ENCODE measurements at places on chromosomes 1 and 21.
A peak's percentile ranks its signal among the peaks of the same experiment; 100 is the strongest.

- no peak for DNase-seq
Observed at GRCh38 chr1:118535901-118536300, 350.9 kb upstream of the SPAG17 start.

GRCh38 chr1:52592637-52593323 lies 9.4 kb upstream of the GPX7 start:
- no peak for DNase-seq

DNA sequence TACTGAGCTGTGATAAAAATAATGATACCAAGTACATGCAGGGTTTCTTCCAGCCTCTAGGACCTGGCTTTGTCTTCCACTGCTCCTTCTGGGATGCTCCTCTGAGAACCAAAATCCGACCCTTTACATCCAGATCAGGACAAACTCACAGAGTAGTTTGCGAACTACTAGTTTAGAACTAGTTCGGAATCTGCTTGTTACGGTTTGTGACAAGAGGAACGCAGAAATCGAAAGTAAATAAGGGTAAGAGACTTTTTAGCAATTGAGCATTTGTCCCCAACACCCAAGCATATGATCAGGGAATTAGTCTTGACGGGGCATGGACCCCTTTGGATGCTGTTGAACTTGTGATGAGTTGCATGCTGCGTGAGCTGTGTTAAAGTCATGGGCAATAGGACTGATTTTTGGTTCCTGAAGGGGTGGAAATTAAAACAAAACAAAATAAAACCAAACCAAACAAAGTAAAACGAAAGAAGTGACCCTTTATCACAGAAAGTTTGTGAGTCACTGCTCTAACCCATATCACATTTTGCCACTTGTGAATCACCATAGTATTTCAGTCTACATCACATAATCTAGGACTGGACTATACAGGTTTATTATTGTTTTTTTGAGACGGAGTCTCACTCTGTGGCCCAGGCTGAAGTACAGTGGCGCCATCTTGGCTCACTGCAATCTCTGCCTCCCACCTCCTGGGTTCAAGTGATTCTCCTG lies 35.7 kb upstream of the ERRFI1 start:
- DNase-seq: no peak

DNA sequence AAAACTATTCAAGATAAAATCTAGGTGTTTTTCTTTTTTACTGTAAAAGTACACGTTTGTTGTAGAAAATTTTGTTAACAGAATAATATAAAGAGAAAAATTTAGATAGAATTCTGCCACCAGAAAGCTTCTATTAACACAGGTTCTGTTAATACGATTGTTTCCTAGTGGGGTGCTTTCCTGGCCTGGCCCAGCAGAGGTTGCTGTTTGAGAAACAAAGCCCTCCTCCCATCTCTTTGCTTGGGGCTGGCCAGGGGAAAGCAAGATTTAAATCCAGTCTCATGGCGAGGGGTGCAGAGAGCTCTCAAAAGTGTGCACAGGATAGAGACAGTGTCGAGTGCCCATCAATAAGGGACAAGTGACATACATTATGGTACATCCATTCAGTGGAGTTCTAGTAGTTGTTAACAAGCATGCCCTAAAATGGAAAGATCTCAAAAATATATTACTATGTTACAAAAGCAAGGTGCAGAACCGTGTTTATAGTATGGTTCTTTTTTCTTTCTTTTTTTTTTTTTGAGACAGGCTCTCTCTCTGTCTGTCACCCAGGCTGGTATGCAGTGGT lies 14.6 kb upstream of the ACBD3 start:
- peak; percentile 66 for DNase-seq

GRCh38 chr1:155253208-155253607 lies 2.1 kb downstream of the ENTREP3 start:
- no peak for DNase-seq

DNA sequence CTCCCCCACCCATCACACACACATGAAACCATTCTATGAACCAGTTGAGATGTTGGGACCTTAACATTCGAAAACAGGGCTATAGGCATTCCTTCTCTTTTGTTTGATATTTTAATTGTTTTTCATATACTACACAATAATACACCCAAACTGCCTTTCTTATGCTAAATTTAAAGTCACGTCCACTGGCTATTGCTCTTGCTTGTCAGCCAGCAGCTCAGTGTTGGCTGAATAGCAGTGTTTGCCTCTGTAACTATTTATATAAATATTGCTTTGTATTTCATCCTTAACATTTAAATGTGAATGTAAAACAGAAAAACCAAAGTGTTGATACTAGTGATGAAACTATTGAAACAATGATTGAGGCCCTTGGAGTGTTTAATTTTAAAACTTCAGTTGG lies 234.4 kb upstream of the KCNK2 start:
- DNase-seq: no peak

GRCh38 chr1:111768625-111769024 lies 12.9 kb downstream of the DDX20 start:
- no peak for DNase-seq

- no peak for DNase-seq
Observed at GRCh38 chr21:43571976-43572375, 87.3 kb downstream of the HSF2BP start.

DNA sequence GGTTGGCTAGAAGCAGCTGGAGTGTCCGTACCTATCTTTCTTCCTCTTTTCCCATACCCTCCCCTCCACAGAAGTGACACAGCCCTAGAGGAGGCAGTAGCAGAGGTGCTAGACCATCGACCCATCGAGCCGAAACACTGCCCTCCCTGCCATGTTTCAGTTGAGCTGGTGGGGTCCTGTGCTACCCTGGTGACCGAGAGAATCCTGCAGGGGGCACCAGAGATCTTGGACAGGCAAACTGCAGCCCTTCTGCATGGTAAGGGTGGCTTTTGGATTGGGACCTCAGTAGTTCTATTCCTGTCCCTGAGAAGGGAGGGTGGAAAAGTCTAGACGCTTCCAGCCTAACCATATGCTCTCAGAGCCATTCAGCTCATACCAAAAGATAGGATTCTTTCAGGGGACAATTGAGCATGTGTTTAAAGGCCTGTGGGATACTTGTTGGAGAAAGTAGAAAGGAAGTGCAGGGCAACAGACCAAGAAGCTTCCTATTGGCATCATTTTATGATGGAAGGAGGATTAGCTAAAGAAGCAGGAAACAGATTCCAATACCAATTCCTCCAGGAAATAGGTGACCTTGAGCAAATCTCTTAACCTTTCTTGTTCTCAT lies 11.7 kb upstream of the BNIPL start:
- DNase-seq: peak; percentile 88

- no peak for DNase-seq
Observed at GRCh38 chr21:25934771-25935224, 200.0 kb downstream of the GABPA start.

- DNase-seq: no peak
Observed at GRCh38 chr21:36325373-36326010, 5.5 kb downstream of the MORC3 start.

DNA sequence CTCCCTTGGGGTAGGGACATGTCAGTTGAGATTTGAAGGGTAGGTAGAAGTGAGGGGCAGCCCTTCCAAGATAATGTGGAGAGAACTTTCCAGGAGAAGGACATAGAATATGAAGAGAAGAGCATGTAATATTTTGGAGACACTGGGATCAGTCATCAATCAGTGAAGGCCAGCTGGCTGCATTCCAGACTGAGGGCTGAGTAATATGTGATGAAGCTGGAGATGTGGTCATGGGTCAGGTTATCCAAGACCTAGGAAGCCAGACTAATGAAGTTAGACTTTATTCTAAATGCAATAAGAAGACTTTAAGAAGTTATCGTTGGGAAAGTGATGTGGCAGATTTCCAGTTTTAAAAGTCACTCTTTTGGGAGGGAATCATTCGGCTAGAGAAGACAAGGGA lies 262.0 kb downstream of the HMCN1 start:
- DNase-seq: no peak

DNA sequence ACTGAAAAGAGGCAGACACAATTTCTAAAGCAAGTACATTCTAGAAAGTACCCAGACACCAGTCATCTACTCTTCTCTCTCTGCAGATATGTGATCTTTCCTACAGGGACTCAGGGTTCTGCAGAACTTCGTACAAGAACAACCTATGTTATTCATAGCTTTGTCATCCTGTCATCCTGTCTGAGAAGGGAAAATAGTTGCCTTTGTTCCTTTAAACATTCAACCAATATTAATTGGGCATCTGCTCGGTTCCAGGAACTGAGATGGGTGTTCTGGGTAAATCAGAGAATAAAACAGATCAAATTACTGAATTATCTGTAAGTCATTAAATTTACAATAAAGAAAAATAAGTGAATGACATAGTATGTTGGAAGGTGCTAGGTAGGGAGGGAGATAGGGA lies 504.9 kb downstream of the MATN1 start:
- no peak for DNase-seq

- no peak for DNase-seq
Observed at GRCh38 chr1:7497107-7497637, 273.9 kb upstream of the VAMP3 start.

- peak; percentile 82 for DNase-seq
Observed at GRCh38 chr1:236141447-236142252, 689 bp upstream of the GPR137B start.

DNA sequence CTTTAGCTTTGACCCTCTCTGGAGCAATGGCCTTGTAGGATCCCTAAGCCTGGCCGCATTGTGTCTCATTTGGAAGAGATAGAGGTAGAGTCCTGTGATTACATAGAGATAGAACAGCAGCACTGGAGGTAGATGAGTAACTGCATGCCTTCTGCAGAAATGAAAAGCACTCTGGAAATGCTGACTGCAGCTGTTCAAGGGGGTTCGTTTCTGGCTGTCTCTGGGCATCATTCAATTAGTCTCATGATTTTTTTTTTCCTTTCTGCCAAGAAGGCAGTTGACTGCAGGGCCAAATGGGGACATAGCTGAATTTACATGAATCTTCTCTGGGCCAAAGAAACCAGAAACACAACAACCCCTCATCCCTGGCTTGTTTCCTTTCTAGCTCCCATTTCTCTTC lies 28.1 kb upstream of the SNX27 start:
- DNase-seq: no peak

DNA sequence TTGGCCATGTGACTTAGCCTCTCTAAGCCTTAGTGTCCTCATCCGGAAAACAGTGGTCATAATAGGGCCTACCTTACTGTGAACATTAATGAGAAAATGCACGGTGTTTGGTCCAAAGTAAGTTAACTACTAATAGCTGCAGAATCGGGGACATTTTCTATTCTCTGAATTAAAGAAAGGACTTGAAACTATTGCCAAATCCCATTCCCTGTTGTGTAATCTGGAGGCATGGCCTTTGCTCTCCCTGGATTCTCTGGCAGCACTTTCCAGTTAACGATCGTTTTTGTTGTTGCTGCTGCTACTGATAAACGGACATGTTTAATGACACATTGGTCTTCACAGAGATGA lies 30.5 kb downstream of the FMO4 start:
- no peak for DNase-seq

- no peak for DNase-seq
Observed at GRCh38 chr1:180849031-180849775, 63.5 kb upstream of the KIAA1614 start.

DNA sequence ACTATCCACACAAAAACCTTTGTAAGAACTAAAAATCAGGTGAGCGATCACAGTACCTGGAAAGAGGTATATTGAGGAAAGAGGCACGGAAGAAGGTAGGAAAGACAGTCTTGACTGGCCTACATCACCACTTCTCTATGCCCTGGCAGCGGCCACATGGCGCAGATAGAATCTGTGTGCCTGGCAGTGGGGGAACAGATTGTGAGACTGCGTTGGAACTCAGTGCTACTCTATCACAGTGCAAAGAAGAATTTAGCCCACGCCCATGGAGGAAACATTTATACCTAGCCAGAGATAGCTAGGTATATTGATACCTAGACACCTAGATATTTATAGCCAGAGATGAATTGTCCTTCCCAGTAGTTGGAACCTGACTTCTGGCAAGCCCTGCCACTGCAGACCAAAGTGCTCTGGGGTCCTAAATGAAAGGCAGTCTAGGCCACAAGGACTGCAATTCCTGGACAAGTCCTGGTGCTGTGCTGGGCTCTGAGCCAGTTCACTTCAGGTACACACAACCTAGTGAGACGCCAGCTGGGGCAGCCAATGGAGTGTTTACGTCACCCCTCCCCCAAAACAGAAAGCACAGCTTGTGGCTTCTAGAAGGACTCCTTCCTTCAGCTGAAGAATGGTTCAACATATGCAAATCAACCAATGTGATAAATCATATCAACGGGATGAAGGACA lies 51.9 kb downstream of the DHX9 start:
- peak; percentile 24 for DNase-seq

DNA sequence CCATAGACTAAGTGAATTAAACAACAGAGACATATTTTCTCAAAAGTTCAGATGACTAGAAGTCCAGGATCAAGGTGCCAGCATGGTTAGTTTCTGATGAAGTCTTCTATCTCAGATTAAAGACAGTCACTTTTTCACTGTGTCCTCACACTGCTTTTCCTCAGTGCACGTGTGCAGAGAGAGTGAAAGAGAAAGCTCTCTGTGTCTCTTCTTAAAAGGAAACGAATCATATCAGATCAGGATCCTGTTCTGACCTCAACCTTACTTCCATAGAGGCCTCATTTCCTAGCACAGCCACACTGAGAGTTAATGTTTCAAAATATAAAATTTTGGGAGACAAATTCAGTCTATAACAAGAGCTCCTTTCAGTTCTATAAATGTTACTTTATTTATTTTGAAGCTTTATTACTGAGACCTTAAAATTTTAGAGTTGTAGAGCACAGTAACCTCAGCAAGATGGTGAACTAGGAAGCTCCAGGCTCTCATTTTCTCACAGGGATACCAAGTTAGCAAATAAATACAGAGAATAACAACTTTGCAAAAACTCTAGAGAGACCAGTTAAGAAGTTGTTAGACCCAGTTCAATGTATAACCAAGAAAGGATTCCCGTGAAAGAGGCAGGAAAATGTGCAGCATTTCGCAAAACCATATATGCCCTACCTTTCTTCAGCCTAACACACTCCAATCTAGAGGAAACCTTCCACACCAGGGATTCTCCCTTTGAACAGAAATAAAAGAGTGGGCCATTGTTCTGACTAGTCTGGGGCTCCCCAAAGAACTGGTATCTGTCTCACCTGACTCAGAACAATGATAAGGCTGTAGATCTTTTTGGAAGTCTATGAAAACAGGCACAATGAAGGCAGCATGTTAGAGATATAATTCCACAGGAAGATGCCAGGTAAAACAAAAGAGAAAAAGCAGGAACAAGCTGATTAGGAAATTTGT lies 372.2 kb downstream of the MRPL39 start:
- no peak for DNase-seq

GRCh38 chr21:45330851-45331261 lies 43.2 kb upstream of the POFUT2 start:
- DNase-seq: no peak

GRCh38 chr1:239719642-239720258 lies 333.4 kb downstream of the CHRM3 start:
- DNase-seq: no peak

- DNase-seq: peak; percentile 78
Observed at GRCh38 chr1:165403835-165404482, 41.0 kb downstream of the RXRG start.

- no peak for DNase-seq
Observed at GRCh38 chr1:232911027-232911599, 39.3 kb upstream of the NTPCR start.

GRCh38 chr1:112250892-112251291 lies 145.1 kb upstream of the CTTNBP2NL start:
- no peak for DNase-seq

- DNase-seq: no peak
Observed at GRCh38 chr1:57616921-57617320, 193.1 kb upstream of the DAB1 start.

Measured in D341Med (cell line).